Adrenal gland (tissue), 19 donors: ENCODE measurements at places on chromosomes 2 and 18.

DNA sequence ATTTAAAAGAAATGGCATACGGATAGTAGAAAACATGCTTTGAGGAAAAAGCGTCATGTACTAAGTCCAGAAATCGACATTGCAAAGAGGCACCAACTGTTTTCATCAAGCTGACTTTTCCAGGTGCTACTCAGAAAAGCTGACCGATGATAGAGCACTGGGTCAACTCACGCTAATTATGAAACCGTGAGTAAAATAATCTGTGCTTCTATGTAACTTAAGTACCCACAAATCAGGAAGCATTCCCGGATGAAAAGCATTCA, 353 bp upstream of the NUP35 start:
- no peak for DNase-seq

- DNase-seq, result no peak
Observed at GRCh38 chr2:96198921-96199320, 9.7 kb downstream of the STARD7 start.

- DNase-seq, result peak; percentile 14
Observed at GRCh38 chr2:239466061-239466754, 65.4 kb upstream of the HDAC4 start.

- DNase-seq, result peak; percentile 78
Observed at GRCh38 chr18:12308386-12309100, 502 bp downstream of the TUBB6 start.
